Progenitor cell of endocrine pancreas (in vitro differentiated cells): ENCODE measurements at places on chromosomes 7 and 10.
A peak's percentile ranks its signal among the peaks of the same experiment; 100 is the strongest.

DNA sequence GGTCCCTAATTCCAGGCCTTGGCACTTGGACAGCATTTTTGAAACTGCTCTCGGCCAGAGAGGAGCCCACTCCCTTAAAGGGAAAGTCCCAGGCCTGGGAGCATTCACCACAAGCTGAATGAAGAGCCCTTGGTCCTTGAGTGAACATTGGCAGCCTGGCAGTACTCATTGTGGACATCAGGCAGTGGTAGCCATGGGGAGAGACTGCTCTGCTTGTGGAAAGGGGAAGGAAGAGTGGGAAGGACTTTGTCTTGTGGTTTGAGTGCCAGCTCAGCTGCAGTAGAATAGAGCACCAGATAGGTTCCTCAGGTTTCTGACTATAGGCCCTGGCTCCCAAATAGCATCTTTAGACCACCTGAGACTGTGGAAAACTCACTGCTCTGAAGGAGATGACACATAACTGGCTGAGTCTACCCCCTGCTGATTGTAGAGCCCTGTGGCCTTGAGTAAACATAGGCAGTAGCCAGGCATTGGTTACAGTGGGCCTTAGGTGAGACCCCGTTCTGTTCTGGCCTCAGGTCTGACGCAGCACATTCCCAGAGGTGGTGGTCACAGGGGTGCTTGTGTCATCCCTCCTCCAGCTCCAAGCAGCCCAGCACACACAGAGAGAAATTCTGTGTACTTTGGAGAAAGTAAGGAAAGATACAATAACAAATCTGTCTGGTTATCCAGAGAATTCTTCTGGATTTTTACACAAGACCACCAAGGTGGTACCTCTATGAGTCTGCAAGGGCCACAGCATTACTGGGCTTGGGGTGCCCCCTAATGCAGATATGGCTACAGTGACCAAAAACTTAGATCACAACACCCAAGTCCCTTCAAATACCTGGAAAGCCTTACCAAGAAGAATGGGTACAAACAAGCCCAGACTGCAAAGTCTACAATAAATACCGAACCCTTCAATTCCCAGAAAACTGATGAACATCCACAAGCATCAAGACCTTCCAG is 153.8 kb downstream of the GNAI1 start:
- DNase-seq, result no peak

GRCh38 chr10:98414932-98415730 is at the start of gene PYROXD2:
Gene PYROXD2, minus strand, starts transcription at chr10:98415182. Its CDS starts 47 bp downstream, at chr10:98415135.
- DNase-seq, result peak; percentile 45

- DNase-seq, result no peak
Measured at GRCh38 chr7:51591223-51591622, 274.6 kb upstream of the COBL start.

DNA sequence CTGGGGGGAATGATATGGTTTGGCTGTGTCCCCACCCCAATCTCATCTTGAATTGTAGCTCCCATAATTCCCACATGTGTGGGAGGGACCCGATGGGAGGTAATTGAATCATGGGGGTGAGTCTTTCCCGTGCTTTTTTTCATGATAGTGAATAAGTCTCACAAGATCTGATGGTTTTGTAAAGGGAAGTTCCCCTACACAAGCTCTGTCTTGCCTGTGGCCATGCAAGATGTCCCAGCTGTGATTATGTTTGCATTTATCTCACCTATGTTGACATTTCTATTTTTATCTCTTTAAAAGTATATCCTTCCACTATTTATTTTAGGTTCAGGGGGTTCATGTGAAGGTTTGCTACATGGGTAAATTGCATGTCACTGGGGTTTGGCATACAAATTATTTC is 323.9 kb upstream of the GLI3 start:
- DNase-seq, result no peak

GRCh38 chr7:28551331-28551730 is 139.0 kb downstream of the CREB5 start:
- no peak for DNase-seq

- DNase-seq, result no peak
Measured at GRCh38 chr10:50561266-50561665, 62.5 kb downstream of the SGMS1 start.

DNA sequence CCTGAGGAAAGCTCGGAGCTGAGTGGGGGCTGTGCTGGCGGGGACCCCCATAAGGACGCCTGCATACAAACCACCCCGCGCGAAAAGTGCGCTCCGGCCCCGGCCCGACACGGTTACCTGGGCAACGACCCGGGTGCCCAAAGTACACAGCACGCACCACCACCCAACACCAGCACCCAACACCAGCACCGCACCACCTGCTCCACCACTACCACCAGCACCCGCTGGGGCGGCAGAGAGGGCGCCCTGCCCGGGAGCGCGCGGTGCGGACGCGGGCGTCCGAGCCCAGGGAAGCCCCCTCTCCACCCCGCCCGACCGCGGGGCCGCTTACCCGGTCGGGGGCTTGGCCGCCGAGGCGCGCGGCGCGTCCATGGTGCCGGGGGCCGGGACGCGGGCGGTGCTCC is 345 bp downstream of the COBL start:
- peak; percentile 41 for DNase-seq

DNA sequence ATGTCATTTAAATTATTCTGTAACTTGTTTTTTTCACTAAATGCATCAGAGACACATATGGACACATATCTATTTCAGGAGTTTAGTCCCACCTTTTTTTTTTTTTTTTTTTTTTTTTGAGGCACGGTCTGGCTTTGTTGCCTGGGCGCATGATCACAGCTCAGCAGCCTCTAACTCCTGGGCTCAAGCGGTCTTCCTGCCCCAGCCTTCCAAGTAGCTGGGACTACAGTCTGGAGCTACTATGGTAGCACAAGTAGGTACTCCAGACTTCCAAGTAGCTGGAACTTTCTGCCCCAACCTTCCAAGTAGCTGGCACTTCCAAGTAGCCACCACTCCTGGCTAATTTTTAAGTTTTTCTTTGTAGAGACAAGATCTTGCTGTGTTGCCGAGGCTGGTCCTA is 407.7 kb downstream of the GALNT17 start:
- DNase-seq, result no peak

- no peak for DNase-seq
Measured at GRCh38 chr7:87057210-87057609, 2.2 kb downstream of the ELAPOR2 start.

DNA sequence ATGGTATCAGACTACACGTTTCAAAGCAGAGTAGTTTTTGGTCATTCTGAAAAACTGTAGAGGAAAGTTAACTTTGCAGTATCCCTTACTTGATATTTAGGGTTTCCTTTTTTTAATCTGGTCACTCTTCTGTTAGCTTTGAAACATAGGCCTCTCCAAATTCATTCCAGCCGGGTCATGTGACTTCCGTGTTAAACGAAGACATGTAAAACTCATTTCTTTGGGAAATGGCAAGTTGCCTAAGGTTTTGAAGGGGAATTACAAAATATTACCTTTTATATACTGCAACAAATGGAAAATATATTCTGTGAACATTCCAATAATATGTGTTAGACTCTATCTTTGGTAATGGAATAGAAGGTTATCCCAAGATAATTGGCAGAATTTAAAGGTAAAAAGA is 9.5 kb downstream of the TES start:
- DNase-seq, result no peak

DNA sequence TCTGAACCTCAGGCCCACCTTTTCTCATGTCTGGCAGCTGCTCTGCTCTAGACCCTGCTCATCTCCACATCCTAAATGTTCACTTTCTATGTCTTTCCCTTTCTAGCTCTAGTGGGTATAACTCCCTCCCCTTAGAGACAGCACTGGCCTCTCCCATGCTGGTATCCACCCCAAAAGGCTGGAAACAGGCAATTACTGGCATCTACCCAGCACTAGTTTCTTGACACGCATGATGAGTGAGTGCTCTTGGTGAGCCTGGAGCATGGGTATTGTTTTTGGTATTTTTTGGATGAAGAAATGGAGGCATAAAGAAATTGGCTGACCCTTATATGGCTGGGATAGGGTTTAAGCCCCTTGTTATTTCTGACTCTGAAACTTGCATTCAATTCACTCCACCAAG is 156.0 kb downstream of the EGFR start:
- DNase-seq, result no peak

- peak; percentile 81 for DNase-seq
Measured at GRCh38 chr10:11611248-11612020, at the start of gene USP6NL. Gene USP6NL, minus strand, starts transcription at chr10:11611650. Its CDS starts 14,016 bp downstream, at chr10:11597634.

- no peak for DNase-seq
Measured at GRCh38 chr7:15068324-15068723, 165.8 kb upstream of the DGKB start.

GRCh38 chr7:30526163-30526562 is 21.5 kb upstream of the GGCT start:
- DNase-seq, result no peak

DNA sequence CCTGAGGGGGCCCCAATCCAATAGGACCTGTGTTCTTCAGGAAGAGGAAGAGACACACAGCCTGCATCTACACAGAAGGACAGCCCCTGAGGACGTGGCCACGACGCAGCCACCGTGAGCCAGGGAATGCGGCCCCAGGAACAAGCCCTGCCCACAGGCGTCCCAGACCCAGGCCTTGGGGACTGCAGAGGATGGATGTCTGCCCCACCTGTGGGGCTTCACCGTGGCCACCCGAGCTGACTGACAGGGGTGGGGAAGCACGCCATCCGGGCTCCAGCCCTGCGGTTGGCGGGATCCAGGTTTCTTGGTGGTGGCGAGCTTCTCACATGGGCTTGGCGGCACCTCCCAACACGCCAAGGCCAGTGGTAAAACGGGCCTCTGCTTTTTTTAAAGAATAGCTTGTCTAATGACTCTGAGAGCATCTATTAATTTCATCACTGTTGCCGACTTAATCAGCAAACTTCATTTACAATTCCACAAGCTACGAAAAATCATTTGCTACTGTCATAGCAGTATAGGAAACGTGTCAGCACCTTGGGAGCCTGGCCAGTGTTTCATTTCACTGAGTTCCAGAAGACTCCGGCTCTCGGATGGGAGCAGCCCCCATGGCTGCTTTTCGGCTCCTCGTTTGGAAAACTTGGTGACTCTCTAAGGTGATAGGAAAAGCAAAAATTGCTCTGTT is 584.0 kb downstream of the PTPRN2 start:
- no peak for DNase-seq

GRCh38 chr7:134907000-134907399 is 79.3 kb upstream of the AGBL3 start:
- DNase-seq, result no peak

GRCh38 chr7:122887848-122888247 is 1.6 kb upstream of the CADPS2 start:
- DNase-seq, result no peak

DNA sequence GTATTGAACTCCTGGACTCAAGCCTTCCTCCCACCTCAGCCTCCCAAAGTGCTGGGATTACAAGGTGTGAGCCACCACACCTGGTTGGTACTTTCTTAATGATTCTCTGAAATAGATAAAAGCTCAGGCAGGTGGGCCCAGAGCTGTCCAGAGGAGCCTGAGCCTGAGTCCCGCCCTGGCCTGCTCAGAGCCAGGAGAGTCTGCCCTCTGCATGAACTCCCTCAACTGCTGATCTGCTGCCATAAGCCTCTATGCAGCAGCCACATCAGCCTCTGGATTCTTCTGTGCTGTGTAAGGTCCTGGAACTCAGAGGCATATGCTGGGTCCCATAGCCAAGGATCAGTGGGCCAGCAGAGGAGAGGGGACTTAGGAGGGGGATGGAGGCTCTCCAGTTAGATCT is 23.1 kb upstream of the DDIT4 start:
- DNase-seq, result no peak

GRCh38 chr10:62512732-62513475 is 138.7 kb downstream of the ZNF365 start:
- no peak for DNase-seq
